ENCODE measurements at places on chromosomes 6 and 20.

DNA sequence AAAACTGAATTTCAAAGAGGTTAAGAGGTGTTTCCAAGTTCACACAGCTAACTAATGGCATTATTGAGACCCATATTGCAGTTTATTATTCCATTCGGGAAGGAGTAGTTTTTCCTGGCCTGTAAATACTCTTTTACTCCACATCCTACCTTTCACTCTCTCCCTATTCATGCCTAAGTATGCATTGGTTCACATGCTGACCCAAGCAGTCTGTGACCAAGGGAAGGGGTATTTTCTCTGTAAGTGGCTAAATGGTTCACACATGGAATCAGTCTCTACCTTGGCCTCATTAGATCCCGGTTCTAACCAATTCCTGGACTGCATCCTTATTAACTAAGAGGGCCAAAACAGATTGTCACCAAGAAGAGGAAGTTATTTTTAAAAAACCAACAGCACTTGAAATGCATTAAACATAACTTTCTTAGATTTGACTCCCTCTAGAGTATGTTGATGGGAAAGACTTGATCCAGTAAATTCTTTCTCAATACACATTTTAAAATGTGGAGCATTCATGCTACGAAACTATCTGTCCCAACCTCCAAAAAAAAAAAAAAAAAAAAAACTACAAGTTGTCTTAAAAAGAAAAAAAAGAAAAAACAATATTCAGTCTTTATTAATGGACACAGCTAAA, 17.8 kb upstream of the RSPO3 start:
- no peak for DNase-seq

DNA sequence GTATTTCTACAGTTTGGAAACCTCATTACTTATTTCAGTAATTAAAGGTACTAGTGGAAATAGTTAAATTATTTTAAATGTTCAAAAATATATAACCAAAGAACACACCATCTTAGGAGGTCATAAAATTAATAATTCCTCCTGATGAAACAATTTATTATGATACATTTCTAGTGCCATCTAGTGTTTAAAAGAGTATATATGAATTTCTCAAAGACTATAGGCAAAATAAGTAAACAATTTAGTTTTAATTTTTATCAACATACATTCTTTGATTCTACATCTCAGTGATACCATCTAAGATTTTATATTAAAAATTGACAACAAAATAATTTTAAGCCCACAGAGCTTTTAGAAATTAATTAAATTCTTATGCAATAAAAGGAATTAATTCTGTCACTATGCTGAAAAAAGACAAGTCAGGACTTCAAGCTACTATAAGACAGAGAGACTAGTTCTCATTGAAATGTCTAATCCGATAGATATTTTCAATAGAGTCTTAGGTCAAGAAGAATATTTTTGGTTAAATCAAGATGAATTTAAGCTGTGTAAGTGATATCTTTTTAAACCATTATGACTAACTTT, 107.8 kb upstream of the RNF217 start:
- DNase-seq = no peak

DNA sequence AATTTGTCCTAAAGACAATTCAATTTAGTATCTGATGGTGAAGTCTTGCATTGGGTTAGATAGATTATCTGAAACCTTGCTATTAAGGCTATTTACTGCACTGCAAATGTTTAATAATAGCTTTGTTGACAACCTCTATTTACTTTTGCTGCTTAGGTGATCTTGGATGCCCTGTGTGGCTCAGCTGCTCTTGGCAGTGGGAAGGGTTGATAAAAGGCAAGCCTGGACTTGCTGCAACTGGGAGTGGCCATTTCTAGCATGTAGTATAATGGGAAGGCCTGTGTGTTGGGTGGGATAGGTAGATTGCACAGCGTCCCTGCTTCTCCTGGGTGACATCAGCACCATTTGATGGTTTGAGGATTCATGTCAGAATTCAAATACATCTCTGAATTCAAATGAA, 49.1 kb downstream of the ARMC2 start:
- no peak for DNase-seq

DNA sequence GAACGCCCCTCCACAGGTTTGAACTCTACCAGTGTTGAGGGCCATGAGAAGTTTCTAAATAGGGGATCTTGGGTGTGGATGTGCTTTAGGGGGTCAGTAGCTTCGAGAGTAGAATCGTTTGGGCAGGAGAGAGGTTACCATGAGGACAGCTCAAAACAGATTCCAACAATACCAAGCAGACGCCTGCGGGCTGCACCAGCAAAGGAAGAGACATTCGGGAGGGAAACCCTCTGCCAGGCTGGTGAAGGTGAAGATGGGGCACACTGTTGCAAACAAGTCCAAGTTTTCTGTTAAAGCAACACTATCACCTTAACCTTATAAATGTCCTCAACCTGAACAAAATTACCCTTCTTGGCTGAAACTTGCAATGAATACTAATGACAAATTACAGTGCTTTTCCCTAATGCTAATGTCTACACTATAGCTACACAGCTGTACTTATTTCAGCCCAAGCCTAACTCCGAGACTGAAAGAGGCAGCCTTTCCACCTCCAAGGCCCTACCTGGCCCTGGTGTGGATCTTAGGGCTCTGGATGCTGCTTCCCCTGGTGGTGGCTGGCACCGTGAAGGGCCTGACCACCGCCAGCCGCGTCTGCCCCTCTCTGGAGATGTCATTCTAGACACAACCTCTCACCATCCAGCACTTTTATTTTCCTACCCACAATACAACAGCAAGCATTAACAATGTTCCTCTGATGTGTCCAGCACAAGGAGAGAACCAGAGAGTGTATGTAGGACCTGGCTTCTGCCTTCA, 80.1 kb downstream of the DLL1 start:
- no peak for DNase-seq

GRCh38 chr6:133697666-133698065, 191.2 kb upstream of the TCF21 start:
- DNase-seq = no peak

DNA sequence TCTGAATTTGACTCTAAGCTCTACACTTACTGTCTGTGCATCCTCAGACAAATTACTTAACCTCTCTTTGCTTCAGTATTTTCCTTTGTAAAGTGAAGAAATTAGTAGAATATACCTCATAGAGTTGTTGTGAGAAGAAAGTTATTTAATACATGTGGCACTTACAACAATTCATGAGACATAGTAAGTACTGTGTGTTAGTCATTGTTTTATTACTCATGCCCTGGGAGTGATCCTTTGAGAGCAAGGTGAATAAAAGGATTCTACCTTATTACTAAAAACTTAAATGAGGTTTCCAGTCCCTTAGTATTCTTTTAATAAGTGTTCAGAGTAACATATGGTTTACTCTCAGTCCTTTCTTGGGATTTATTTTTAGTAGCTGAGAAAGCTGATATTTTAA, 233.6 kb upstream of the MAP3K7 start:
- DNase-seq = no peak

DNA sequence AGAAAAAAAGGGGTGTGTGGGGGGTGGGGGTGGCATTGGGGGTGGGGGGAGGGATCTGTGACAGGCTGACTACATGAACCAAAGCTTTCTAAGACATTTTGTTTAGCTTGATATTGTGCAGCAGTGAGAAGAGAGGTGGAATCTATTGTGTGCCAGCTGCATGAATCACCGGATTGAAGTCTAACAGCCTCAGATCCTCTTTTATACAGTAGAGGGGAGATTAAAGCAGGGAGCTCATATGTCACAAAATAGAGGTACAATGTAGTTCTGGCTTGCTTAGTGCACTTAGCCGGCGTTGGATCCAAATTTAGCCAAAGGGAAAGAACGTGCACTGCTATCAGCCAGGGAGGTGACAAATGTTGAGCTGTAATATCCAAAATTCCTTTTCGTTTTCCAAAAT, 404.2 kb upstream of the CITED2 start:
- DNase-seq = no peak

GRCh38 chr6:1389369-1390132, at the start of gene FOXF2:
Gene FOXF2 (plus strand): TSS chr6:1389576. CDS start chr6:1389948, 372 bp downstream.
- no peak for DNase-seq

GRCh38 chr20:20505554-20505953, 137.7 kb downstream of the INSM1 start:
- no peak for DNase-seq

DNA sequence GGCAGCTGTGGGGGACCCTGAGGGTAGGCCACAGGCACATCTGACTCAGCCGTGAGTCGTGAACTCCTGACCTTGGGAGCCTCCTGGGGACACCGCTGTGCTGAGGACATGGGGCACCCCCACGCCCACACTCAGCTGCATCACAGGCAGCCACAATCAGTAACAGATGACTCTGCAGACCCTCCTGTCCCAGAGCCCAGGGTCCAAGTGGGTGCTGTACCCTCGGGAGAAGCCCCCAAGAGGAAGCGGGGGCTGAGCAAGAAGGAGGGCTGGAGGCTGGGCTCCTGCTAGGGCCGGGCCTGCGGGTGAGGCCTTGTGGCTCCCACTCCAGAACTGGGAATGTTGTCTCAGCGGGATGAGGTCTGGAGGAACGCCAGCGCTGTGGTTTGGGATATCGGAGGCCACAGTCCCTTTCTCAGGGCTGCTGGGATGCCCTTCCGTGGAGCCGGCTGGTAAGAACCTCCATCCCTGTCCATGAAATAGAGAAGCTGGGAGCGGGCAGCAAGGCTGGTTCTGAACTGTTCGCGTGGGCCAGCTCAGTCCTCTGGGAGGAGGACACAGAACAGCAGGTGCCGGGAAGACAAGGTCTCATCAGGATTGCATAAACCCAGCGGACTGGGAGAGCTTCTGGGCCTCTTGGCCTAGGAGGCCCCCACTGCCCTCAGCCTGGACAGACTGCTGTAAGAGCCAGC, 3.1 kb upstream of the LAMA5 start:
- DNase-seq = no peak

DNA sequence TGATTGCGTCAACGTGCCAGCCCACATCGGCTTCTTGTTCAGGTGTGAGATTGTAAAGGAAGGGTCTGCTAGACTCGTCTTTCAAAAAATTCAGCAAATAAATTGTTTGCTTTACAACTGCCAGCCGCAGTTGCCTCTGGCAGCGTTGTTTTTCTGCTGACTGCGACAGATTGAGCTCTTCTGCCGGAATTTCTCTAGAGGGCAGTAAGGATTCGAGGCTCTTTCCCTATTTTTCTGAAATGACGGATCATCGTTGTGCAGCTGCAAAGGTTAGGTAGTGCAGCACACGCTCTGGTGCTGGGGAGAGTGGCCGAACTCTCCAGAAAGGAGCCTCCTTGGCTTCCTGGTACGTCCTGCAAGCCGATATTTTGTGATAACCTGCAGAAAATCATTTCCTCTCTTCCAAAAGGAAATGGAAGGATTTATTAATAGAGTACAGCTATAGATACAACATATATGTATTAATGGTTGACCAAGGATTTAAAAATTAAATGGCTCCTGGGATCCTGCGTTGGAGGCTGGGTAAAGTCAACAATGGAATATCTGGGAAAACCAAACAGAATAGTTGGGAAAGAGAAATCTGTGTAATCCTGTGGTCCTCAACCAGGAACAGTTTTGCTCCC, 121.9 kb upstream of the ZFP64 start:
- no peak for DNase-seq

GRCh38 chr20:50146732-50147662, 6.5 kb downstream of the PEDS1 start:
- peak; percentile 87 for DNase-seq

GRCh38 chr6:127483399-127484055, 24.3 kb upstream of the KIAA0408 start:
- DNase-seq = no peak

DNA sequence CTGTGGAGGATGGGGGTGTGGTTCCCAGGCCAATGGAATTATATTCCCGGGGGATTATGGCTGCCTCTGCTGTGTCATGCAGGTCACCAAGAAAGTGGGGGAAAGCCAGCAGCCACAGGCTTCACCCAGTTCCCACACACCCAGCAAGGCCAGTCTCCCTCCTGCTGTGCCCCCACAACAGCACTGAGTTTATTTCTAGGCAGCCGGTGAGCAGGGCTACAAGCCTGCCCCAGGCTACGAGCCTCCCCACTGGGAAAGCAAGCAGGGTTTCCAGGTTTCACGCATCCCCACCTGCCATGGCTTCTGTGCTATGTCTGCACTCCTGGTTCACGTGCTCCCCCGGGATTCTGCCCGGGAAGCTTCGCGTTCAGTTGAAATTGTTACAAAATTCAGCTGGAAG, 72.6 kb downstream of the ERMARD start:
- DNase-seq = no peak

DNA sequence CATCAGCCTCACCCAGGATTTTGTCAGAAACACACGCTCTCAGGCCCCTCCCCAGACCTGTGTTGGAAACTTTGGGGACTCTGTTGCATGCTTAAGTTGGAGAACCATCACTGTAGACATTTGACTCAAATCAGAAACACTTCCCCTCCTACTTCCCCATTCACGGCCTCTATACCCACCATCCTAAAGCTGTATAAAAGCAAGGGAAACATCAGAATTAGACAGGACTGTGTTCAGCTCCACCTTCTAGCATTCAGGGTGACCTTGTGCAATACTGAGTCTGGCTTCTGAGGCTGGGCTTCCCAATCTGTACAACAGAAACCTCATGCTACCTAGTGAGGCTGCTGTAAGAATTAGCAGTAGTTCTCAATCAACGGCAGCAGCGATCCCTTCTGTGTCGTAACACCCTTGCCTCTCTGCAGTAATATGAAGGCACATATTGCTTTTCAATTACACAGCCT, 252.3 kb downstream of the LY86 start:
- DNase-seq = peak; percentile 2

DNA sequence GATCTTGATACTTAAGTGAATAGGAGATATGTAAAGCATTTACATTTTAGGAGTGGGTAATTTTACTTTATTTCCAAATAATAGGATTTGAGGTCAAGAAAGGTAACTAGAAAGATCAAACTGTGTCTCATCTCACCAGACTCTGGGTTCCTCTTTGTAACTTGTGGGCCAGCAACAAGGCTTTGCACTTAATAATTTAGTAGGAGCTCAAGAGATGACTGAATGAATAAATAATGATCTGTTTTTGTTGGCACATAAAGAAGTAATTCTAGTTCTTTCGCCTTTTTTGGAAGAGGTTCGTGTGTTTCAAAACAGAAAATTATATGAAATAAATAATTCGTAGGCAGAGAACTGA, 67.4 kb upstream of the FABP7 start:
- no peak for DNase-seq
